ENCODE measurements at places on chromosomes 2 and 18.

DNA sequence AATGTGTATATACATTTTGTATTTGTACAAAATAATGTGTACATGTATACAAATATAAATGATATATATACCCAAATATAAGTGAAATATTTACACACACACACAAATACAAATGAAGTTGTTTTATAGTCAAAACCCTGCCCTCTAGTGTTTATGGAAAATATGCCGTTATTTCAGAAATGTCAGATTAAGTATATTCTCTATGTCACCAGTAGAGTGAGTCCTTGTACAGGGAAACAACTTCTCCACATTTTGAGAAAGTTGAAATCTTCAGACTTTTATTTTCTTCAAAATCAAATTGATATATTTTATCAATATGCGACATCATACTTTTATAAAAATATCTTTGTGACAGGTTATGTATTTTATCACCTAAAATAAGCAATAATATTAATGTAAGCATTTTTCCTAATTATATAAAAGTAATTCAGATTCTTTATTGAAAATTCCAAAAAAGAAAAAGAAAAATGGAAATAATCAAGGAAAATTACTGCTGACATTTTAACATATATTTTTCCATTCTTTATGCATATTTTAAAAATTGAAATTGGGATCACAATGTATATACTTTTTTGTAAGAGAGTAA is 22.4 kb downstream of the ARL6IP6 start:
- peak; percentile 68 for DNase-seq

DNA sequence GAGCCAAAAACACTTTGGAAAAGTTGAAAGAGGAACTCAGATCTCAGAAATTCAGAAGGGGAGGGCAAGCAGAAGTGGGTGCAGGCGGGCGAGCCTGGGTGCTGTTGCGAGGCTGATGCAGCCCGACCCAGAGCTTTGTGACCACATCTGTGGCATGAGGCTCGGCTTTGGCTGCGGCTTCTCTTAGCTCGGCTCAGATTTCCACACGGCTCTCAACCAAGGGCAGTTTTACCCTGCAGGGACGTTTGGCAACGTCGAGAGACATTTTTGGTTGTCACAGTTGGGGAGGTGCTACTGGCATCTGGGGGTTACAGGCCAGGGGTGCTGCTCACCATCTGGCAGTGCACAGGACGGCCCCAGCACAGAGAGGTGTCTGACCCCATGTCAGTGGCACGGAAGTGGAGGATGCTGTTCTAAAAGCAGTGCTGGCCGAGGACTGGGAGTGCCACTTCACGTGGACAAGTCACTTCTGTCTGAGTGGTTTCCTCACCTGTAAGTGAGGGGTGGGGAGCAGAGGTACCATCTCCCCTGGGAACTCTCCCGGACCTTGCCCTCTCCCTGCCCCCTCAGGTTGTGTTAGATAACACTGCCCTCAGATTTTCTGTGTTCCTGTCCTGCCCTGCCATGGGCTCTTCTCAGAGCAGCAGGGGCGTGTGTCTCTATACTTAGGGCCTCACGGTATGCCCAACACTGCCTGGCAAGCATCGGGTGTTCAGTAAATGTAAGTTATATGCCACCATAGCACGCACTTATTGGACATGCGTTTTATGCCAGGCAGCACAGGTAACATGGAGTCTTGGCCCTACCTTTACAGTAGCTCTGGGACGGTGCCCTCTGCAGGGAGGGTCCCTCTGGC is 48.7 kb upstream of the FAHD2A start:
- DNase-seq, result no peak

DNA sequence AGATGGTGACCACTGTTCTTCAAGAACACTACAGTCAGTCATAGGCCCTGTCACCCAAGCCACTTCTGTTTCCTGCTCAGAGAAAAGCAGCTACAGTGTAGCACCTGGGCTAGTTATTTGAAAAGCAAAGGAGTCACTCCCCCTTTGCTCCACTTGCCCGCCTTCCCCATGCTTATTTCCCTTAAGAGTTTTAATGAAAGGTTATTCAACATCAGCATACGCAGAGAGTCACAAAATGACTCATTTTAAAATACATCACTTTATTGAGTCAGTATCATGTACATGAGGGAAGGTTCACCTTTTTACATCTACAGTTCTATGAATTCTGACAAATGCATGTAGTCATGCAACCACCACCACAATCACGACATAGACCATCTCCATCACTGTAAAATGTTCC is 71.3 kb downstream of the TNFRSF11A start:
- no peak for DNase-seq

GRCh38 chr2:169910109-169910799 is 83.0 kb downstream of the UBR3 start:
- DNase-seq, result no peak

GRCh38 chr18:72444798-72445155 is 99.4 kb downstream of the CBLN2 start:
- DNase-seq, result no peak

Data from AG10803 (cell line).